ENCODE measurements at places on chromosomes 7 and 10.

- DNase-seq: no peak
Observed at GRCh38 chr7:20116869-20117268, 100.3 kb downstream of the MACC1 start.

- no peak for DNase-seq
Observed at GRCh38 chr10:101562231-101562630, 25.8 kb downstream of the POLL start.

DNA sequence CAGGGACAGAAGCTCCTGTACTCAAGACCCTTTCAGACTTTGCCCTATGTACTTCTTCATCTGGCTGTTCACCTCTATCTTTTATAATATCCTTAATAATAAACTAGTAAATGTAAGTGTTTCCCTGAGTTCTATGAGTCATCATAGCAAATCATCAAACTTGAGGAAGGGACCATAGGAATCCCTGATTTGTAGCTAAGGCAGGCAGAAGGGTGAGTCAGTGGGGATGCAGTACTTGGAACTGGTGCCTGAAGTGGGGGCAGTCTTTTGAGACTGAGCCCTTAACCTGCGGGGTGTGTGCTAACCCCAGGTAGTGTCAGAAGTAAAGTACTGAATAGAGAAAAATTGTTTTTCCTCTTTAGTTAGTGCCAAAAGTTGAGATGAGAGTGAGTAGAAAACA is 6.2 kb upstream of the TMEM243 start:
- DNase-seq: no peak

DNA sequence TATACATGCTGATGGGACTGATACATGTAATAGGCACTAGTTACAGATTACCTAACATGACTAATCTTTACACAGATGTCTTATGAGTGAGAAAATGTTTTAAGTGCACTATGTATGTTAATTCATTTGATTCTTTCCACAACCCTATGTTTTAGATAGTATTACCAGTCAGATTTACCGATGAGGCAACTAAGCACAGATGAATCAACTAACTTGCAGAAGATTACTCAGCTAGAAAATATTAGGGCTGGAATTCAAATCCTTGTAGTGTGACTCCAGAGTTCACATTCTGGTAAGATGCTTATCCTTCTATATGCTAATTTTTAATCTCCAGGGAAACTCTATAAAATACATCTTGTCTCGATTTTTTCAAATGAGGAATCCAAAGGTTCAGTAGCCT is 964.9 kb downstream of the REEP3 start:
- no peak for DNase-seq

GRCh38 chr7:47149208-47149839 is 432.6 kb downstream of the TNS3 start:
- no peak for DNase-seq

All from cerebellum (tissue), 4 donors.